Activated gamma-delta T cell (primary cell): ENCODE measurements at places on chromosomes 7 and 10.

GRCh38 chr10:70917226-70917625, 28.9 kb upstream of the PCBD1 start:
- no peak for DNase-seq

GRCh38 chr10:73843261-73843660, 31.1 kb downstream of the CAMK2G start:
- DNase-seq, result no peak

DNA sequence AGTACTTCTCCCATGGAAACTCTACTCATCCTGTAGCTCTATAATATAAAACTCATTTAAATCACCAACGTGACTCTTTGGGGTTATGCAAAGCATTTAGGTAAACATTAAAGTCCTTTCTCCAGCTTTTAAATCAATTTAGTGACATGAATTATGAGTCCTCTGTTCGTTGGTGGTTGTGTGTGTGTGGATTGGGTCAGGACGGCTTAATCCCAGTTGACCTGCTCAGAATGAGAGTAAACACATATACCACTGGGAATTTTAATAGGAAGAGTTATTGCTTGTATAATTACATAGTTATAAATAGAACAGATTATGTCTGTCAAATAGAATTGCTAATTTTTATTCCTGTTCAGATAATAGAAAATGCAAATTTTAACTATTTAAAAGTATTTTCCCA, 30.7 kb upstream of the ADCY1 start:
- DNase-seq, result no peak

GRCh38 chr10:83427101-83427500, 712.2 kb upstream of the GHITM start:
- no peak for DNase-seq

DNA sequence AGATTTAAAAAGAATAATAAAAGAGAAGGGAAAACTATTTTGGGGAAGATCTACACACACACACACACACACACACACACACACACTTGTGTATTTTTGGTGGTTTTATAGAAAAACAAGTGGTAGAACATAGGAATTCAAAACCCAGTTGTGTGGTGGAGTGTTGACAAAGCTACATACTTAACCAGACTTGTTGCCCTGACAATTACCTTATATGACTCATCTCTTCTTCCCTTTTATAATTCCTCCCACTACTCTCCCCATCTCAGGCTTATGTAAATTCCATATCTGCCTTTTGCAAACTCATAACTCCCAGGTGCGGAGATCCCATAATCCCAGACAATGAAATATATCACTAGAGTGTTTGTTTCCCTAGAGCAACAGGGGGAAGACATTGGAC, 873.7 kb downstream of the NXPH1 start:
- DNase-seq, result no peak
